ENCODE measurements at places on chromosomes 2 and 18.

GRCh38 chr2:129903586-129904425 lies 75.7 kb upstream of the RAB6C start:
- peak; percentile 19 for DNase-seq

DNA sequence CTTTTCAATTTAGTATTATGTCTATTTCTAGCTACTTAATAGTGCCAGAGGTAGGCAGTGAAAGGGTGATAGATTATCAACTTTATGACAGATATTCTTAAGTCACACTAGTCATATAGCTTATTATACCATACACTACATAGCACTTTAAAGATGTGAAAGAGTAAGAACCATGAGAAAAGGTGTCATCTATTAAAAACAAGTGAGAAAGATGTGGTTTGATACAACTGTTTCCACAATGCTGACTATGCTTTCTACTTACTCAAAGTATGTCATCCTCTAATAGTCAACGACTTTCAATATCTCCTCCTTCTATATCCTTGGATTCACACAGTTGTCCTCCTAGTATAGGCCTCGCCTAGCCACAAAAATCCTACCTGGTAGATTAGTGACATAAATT lies 132.9 kb upstream of the WDSUB1 start:
- no peak for DNase-seq

- DNase-seq = no peak
These were observed 91.5 kb upstream of the LPIN2 start for GRCh38 chr18:3104190-3105054.

- no peak for DNase-seq
These were observed 3.5 kb upstream of the LIPG start for GRCh38 chr18:49558356-49558755.

- DNase-seq = no peak
These were observed 63.3 kb downstream of the DNAJC10 start for GRCh38 chr2:182779323-182779722.

GRCh38 chr18:58549814-58550339 lies 79.0 kb downstream of the ALPK2 start:
- DNase-seq = no peak

GRCh38 chr2:20299113-20299512 lies 51.5 kb downstream of the PUM2 start:
- DNase-seq = no peak

DNA sequence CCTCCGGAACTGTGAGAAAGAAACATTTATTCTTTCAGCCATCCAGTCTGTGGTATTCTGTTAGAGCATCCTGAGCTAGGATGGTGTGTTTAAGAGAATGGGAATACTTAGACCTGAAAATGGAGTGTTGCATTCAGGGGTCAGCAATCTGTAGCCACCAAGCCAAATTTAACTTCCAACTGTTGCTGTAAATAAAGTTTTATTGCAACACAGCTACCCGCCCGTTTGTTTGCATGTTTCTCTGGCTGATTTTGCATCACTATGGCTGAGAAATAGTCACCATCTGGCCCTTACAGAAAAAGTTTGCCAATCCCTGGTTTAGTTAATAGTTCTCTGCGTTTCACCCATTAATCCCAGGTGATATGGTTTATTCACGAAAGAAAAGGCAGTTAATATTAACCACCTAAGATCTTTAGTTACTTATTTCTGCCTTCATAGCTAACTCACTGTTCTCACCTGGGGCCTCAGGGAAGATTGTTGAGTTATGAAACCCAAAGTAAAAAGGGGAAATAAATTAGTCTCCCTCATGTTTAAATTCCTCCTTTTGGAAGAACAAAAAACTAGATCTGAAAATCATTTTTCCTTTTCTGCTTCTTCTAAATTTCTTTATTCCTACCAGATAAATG lies 9.5 kb upstream of the CYS1 start:
- DNase-seq = no peak

Data from liver (tissue), 10 donors.